Naive thymus-derived CD8-positive, alpha-beta T cell (primary cell): ENCODE measurements at places on chromosomes 1 and 21.
A peak's percentile ranks its signal among the peaks of the same experiment; 100 is the strongest.

GRCh38 chr1:107273515-107273914 is 132.7 kb downstream of the NTNG1 start:
- no peak overlapping the region for H3K27ac ChIP-seq
- no peak for DNase-seq
- H3K4me3 ChIP-seq, result no peak overlapping the region
- H3K27me3 ChIP-seq, result peaks cover 2% of the 10 kb centered on the region
- H3K4me1 ChIP-seq, result peaks cover 2% of the 10 kb centered on the region

DNA sequence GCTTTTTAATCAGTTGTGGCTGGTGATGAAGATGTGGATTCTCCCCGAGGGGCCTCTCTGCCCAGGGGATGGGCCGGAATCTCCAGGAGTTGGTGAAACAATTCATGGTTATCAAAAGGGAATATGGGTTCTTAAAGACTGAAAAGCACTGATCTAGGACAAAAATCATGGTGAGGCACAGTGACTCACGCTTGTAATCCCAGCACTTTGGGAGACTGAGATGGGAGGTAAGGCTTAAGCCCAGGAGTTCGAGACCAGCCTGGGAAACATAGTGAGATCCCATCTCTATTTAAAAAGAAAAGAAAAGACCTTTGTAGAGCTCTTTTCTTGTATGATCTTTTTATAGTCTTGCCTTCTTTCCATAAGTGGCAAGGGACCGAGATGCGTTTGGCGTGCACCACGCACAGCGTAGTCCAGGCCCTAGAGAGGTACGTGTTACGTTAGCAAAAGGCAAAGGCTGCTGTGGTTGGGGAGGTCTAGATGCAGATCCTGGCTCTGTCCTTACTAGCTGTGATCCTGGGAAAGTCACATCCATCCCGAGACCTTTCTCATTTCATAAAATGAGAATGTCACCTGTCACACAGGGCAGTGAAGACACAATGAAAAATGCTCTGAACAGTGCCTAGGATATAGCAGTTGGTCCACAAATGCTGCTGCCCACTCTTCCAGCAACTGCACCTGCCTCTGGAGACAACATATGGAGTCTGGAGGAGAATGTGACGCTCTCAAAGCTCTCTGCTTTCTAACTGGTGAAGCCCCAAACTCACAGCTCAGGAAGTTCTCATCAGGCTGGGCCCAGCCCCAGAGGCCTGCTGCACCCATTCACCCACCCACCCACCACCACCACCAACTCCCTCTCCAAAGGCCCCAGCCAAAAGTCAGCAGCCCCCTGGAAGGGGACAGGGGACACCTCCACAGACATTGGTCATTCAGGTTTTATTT is 54.8 kb downstream of the KIF21B start:
- peaks cover 14% of the 10 kb centered on the region for H3K4me1 ChIP-seq
- H3K36me3 ChIP-seq, result peaks cover 36% of the 10 kb centered on the region
- no peaks in the 10 kb centered on the region for H3K27me3 ChIP-seq
- no peak overlapping the region for H3K4me3 ChIP-seq

DNA sequence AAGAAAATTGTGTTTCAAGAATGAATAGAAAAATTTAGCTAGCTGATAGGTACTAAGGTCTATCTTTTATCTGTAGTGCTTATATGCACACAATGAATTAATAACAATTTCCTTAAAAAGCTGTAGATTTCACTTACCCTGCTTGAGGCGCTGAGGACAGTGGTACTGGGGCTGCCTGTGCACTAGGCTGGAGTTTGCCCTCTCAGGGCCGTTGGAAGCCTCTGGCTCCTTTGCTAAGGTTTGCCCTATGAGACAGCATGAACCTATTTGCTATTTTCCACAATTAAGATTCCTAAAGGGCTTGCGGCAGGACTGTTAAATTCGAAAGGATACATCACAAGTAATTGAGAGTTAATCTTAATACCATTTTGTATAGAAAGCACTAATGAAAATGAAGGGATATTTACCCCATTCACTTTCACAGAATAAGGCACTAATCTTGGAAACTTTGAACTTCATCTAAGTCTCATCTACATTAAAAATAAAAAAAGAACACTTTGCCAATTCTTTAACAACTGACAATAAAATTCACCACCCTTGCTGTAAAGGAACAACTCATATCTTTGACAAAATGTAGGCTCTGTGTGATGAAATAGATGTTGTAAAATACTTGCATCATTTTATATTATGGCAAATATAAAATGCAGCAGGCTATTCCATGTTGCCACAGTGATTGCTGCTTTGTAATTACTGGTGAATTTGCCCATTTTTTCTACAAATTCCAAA is 293.0 kb downstream of the NTNG1 start:
- no peaks in the 10 kb centered on the region for H3K36me3 ChIP-seq
- no peaks in the 10 kb centered on the region for H3K4me1 ChIP-seq
- H3K27ac ChIP-seq, result no peak overlapping the region
- DNase-seq, result no peak
- peaks cover 3% of the 10 kb centered on the region for H3K27me3 ChIP-seq

DNA sequence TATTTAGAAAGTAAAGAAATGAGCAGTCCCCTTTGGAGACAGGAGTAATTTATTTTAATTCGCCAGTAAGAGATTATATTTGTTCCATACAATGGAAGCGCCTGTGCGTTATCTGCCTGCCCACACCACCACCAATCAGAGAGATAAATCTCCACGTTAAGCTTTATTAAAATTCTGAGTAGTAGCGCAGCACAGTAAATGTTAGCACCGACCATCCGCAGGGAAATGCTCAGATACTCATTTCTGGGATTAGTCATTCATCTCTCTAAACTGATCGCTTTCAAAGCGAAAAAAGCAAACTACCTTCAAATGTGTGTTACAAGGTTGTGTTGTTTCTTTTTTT is 1.2 kb downstream of the ETS2 start:
- H3K36me3 ChIP-seq, result peaks cover 22% of the 10 kb centered on the region
- H3K4me1 ChIP-seq, result peaks cover 34% of the 10 kb centered on the region
- DNase-seq, result no peak
- H3K27me3 ChIP-seq, result no peaks in the 10 kb centered on the region
- peak overlapping the region; percentile 80 for H3K27ac ChIP-seq

GRCh38 chr1:25878690-25879089 is 3.2 kb upstream of the PAQR7 start:
- no peaks in the 10 kb centered on the region for H3K27me3 ChIP-seq
- H3K4me3 ChIP-seq, result no peak overlapping the region
- H3K27ac ChIP-seq, result no peak overlapping the region
- H3K36me3 ChIP-seq, result no peaks in the 10 kb centered on the region
- peaks cover 18% of the 10 kb centered on the region for H3K4me1 ChIP-seq

DNA sequence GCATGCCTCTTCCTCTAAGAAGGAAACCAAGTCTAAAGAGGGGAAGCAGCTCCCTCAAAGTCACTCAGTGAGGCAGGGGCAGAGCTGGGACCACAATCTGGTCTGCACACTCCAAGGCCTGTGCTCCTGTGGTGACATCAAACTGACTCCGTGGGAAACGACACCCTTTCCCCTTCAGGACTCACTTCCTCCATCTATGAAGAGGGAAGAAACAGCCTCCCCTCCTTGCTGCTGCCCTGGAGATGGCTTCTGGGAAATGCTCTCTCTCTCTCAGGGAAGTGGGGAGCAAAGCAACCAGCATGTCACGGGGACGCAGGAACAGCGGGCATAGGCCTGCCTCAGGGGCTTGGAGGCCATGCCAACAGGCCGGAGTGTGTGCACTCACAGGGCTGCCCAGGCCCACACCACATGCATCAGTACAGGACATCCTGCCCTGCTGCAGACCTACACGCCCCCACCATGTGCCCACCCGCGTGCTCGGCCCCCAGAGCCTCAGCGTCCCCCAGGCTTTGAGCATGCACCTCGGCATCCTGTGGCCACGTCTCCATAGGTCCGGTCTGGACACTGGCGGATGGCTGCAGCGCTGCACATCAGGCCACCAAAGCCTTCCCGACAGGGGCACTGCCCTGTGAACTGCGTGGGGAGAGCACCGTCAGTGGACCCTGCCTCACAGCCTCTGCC is 25.7 kb downstream of the LAMB3 start:
- H3K4me3 ChIP-seq, result no peak overlapping the region
- no peaks in the 10 kb centered on the region for H3K36me3 ChIP-seq
- DNase-seq, result no peak
- H3K27ac ChIP-seq, result peak overlapping the region; percentile 14

GRCh38 chr21:17048974-17049373 is 463.9 kb upstream of the CXADR start:
- H3K36me3 ChIP-seq, result no peaks in the 10 kb centered on the region
- no peaks in the 10 kb centered on the region for H3K4me1 ChIP-seq
- no peak for DNase-seq
- H3K27me3 ChIP-seq, result no peaks in the 10 kb centered on the region
